ENCODE measurements at places on chromosomes 2 and 18.

DNA sequence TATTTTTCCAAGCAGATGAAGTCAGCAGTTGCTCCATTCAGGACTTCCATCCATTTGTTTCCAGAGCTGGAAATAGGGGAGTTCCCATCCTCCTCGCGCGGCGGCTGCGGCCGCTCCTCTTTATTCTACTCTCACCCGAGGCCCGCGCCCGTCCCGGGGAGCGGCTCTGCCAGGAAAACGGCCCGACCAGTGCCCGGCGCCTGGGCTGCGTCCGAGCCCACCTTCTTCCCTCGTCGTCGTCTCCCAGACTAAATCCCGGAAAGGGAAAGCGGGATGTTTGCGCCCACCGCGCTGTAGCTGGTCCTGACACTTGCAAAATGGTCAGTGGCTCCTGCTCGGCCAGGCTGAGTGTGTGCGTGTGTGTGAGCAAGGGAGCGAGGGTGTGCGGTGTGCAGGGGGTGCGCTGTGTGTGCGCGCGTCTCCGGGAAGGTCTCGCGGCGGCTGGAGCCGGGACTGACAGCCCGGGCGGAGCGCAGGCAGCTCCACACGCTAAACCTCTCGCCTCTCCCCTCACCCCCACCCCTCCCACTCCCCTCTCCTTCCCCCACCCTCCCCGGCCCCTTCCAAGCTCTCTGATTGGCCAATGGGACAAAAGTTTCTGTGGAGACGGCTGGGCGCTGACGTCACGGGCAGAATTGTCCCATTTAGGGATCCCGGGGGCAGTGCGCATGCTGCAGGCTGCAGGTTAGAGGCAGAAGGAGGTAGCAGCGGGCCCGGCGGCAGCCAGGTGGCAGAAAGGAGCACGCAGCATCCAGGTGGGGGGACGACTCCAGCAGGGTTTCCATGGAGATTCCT lies at the start of gene NOL4:
Gene NOL4, minus strand, starts transcription at position 491 of the 795 bp plus-strand sequence. CDS start 1,660 bp downstream, outside the sequence.
- DNase-seq: peak; percentile 94

DNA sequence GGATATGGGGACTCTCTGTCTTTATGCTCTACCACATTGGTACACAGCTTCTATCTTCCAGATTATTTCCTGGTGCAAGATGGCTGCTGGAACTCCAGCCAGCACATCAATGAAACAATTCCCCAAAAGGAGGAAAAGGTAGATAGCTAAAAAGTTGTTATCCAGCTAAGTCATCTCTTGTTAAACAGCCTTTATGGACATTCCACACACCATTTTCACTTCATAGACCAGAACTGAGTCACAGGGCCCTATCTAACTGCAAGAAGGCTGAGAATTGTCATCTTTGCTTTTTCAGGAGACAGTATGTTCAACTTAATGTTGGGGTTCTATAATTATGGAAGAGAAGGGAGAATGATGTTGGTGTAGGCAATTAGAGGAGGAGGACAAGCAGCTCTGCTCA lies 133.3 kb upstream of the NOSTRIN start:
- no peak for DNase-seq

- DNase-seq: no peak
These were observed 5.0 kb downstream of the NT5DC4 start for GRCh38 chr2:112725545-112726457.

DNA sequence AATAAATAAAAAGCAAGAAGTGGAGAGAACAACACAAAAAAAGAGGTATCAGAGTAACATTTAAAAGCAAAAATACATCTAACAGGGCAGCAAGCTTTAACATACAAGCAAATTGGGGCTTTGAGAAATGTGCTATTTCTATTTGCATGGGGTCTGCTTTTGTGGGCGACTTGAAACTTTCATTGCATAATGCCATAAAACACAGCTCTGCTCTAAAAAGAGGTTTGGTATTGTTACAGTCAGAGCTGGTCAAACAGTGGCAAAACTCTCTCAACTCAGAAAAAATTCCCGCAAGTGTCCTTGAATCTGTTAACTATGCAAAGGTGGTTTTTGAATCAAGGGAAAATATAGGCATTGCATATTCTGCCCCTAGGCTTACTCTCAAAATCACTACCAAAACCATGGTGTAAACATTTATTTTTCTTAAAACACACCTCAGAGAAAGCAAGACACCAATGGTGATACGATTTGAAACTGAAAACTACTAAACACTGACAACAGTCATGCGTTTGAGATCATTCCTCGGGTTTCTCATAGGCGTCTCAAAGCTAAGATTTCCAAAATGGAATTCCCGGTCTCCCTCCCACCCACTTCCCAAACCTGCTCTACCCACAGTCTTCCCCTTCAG lies 45.5 kb downstream of the RNF152 start:
- no peak for DNase-seq

DNA sequence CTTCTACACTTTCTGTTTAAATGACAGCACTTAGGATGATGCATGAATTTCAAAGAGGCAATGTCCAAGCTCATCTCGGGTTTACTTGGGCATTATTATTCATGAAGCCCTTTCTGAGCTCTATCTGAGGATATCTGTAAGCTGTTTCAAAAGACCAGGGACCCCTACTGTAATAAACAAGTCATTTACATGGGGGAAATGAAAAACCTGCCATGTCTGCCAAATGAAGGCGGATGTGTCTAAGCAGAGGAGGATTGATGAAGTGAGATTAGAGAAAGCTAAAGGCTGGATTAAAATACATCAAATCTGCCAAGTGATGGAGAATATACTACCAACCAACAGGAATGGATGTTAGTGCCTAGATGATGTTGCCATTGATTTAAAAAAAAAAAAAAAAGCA lies 64.5 kb downstream of the SUCLG1 start:
- DNase-seq: no peak

GRCh38 chr2:231395188-231396057 lies at the start of gene B3GNT7:
B3GNT7 (plus strand) TSS chr2:231395710; CDS start chr2:231395804, 94 bp downstream.
- DNase-seq: no peak

DNA sequence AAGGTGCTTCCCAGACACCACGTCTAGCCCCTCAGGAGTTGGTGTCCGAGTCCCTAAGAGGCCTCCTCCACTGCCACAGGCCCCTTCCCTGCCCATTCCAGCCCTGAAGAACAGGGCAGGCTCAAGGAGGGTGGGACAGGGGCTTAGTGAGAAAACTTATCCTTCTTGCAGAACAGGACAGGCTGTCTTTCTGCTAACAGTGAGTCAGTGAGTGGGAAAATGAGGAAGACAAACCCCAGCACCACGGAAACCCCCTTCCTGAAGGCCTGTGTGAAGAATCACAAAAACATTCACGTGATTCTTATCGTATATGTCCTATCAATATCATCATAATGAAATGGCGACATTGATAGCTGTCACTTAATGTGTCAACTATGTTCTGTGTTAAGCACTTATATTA lies 9.8 kb downstream of the FZD7 start:
- no peak for DNase-seq

DNA sequence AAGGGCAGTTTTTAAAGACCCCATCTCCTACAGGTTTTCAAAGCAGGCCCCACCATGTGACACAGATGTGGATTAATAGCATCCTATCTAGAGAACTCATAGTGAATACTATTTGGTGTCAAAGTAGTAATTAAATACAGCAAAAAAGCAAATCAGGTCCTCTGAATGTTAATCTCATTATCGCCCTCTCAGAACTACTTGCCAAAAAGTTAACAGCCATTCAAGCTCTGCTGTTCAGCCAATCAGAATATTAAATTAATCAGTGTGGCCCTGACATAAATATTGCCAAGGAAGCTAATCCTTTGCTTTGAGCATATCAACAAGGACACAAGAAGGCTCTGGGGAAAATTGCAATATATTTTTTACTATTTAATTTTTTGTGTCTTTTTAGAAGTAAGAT lies 428.9 kb upstream of the SOX11 start:
- no peak for DNase-seq

- DNase-seq: peak; percentile 70
These were observed 28.7 kb upstream of the KLF11 start for GRCh38 chr2:10014418-10015190.

DNA sequence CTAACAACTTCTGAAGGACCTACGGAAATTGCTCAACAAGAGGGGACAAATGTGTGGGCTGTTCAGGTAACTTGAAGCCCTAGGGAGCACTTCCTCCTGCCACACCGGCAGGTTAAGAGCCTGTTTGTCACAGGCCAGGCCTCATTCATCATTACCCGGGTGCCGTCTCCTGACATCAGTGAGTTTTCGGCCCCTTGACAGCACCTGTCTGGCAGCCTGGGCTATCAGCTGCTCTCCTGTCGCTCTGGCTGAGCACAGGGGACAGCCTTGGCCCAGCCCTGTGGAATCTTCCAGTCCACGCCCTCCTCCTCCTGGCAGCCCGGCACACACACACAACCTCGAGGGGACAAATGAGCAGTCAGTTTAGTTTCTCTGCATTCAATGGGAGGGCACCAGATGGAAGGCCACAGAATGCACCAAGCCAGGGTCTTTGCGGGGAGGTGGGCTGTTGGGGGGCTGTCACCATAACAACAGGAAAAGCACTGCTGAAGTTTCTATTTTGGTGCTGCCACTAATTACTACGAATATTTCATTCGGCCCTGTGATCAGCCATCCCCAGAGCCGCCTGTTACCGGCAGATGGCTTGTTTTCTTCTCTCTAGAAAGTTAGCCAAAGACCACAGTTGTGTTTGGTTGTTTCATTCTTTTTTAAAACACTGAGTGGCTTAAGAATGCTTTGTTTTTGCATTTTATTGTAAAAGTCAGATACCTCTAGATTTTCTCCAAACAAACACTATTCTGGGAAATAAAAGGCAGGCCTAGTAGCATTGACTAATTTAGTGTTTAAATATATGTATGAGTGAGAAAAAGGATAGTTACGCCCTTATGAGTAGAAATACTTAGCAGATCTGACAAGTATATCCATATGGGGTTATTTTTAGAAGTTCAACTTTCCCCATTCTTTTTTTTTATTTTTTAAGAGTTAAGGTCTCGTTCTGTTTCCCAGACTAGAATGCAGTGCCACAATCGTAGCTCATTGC lies 189.9 kb upstream of the NDUFV2 start:
- DNase-seq: peak; percentile 82

DNA sequence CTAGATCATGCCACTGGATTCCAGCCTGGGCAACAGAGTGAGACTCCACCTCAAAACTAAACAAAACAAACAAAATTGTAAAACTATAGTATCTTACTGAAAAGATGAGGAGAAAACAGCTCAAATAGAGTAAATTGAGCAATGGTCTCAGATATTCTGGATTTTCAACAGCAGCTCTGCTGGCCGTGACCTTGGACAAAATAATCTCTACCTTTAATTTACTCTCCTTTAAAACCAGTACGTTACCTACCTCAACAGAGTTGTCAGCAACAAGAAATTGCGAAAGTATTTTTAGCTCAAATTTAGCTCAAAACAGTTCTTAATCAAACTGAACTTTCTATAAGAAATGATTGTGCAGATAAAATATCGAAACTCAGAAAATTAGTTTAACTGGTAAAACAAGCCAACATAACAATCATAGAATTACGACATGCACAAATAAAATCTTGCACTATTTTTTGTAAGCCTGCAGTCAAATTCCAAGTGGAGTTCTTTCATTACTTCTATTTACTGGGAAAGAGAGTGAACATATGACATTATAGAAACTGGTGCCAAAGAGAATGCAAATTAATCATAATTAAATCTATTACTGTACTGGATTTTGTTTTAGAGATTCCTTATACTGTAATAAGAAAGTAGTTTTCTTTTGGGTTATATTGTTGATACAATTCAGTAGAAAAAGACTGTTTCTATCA lies 40.8 kb downstream of the TRIP12 start:
- DNase-seq: no peak

- no peak for DNase-seq
These were observed 328.7 kb downstream of the NR4A2 start for GRCh38 chr2:156003780-156004179.

Measured in kidney (tissue), 22 donors.